ENCODE measurements at places on chromosomes 7 and 10. TPM values are rescaled to one million over a fixed set of nuclear protein-coding genes. Genes with fewer than 3 reads are reported as not detected.

GRCh38 chr10:5515948-5516761 is 8.6 kb upstream of the CALML3 start:
- DNase-seq = no peak

DNA sequence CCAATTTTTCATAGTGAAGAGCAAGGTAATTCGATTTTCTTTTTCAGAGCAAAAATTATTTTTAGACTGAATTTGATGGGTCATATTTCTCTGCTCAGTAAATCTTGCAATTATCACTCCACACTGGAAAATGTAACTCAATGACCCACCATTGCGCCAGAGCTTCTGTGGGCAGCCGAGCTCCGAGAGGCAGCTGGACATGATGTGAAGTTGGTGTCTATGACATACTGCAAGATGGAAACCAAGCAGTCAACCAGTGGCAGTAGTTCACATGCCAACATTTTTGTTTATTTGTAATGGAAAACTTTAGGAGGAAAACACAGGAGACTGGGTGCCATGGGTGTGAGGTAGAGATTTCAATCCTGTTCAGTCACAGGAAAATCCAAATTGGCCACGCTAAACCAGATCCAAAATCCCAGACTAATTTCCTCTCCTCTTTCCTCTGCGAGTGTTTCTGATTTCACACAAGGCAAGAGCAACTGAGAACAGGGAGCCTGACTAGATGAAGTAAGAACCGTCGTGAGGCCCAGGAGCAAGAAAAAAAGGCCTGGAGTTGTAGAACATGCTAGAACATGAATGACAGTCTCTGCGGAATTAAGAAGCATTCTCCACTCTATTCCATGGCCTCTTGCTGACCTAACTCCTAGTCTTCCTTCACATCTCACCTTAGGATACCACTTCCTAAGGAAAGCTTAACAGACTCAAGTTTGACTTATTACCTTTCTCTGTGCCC is 39.3 kb downstream of the CALD1 start:
- DNase-seq = no peak

- no peak for DNase-seq
Measured at GRCh38 chr10:79133416-79133815, 64.7 kb downstream of the ZMIZ1 start.

GRCh38 chr10:132203256-132204077 is 16.7 kb downstream of the DPYSL4 start:
- DNase-seq = no peak

DNA sequence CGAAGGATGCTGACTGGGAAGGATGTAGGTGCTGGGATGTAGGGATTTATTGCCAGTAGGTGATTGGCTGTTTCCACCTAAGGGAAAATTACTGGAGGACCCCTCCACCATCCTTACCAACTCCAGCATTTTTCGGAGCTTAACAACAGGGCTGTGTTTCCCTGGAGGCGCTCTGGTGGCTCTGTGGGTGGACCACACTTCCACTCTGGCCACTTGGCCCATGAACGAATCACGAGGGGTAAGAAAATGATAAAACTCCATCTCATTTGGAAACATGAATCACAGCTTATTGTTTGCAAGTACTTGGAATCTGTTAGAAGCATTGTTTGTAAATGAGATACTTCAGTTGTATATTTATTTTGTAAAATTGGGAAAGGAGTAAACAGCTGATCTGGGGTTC is 3.0 kb downstream of the DOCK1 start:
- no peak for DNase-seq

- no peak for DNase-seq
Measured at GRCh38 chr10:12388671-12389070, 39.3 kb downstream of the CAMK1D start.

GRCh38 chr10:22723343-22723779 is 9.0 kb upstream of the PIP4K2A start:
- peak; percentile 21 for DNase-seq

DNA sequence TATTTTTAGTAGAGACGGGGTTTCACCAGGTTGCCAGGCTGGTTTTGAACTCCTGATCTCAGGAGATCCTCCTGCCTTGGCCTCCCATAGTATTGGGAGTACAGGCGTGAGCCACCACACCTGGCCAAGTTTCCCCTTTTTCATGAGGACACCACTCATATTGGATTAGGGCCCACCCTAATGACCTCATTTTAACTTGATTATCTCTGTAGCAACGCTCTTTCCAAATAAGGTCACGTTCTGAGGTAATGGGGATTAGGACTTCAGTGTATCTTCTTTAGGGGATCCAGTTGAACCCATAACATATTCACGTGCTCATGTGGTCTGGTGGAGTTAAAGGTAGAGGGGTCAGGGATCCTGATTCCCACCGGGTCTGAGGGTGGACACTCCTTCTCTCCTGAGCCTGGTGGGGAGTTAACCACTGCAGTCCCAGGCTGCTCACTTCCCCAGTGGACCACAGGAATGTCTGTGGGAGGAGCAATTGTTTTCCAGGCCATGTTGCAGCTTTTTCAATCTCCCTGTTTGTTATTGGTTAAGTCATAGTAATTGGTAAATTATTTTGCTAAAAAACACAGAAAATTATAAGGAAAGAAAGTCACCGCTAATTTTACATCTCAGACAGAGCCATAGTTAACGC is 130.5 kb downstream of the GRK5 start:
- no peak for DNase-seq

GRCh38 chr7:47216439-47216838 is 365.5 kb downstream of the TNS3 start:
- no peak for DNase-seq

GRCh38 chr10:87613751-87614150 is 45.9 kb upstream of the PAPSS2 start:
- no peak for DNase-seq

DNA sequence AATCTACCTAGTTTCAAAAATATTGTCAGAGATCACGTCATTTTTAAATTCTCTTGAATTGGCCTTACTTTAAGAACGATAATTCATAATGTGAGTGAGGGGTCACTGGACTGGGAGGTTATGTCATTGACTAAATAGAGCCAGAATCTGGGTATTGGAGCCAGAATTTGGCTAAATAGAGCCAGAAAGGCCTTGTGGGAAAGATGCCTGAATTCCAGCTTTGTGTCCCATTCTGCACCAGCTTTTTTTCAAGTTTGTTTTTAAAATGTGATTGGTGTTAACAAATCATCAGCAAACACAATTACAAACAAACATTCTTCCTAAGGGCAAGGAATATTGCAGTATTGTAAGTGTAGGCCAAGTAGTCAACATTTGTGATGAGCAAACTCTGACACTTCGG is 233.2 kb upstream of the PRKCQ start:
- DNase-seq = no peak

DNA sequence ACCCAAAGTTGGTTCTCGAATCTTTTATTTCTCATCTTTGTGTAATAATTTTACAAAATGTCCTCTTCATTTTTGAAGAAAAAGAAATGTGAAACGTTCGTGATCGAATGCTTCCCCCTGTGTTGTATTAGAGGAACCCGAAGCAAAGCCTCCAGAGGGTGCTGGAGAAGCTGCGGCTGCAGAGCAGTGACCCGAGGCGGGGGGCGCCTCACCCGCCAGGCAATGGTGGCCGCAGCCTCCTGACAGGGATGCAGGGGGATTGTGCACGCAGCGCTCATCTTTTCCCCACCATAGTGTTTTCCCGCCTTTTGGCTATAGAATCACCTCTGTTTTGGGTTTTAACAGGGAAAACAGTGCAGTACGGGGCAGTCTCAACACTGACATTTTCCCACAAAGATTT is 307.5 kb upstream of the ANKRD30A start:
- no peak for DNase-seq

Gene NEUROD6
- total RNA-seq = not detected

Gene LEP
- total RNA-seq = not detected

Gene SPDYE9
- not detected for total RNA-seq

Gene SPDYE6
- not detected for total RNA-seq

Gene CCDC146
- total RNA-seq = 31.8 TPM
